Renal cortex interstitium (tissue), 15 donors: ENCODE measurements at places on chromosomes 11 and 22.

DNA sequence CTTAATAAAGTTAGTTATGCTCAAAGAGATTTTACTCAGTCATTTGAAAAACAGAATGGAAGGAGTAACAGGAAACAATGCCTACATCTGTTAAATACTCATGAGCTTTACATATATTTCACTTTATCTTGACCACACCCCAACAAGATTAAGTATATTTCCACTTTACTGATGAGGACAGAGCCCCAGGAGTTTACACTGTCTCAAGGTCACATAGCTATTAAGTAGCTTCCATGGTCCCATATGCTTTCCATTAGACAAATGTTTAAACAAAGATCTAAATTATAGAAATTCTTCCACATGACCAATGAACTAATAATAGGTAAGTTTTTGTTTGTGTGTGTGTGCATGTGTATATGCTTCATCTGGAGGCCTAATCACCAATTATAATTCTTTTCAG, 30.2 kb downstream of the MRTFA start:
- DNase-seq, result no peak

- no peak for DNase-seq
Observed at GRCh38 chr22:37420686-37421467, 6.4 kb downstream of the ELFN2 start.

DNA sequence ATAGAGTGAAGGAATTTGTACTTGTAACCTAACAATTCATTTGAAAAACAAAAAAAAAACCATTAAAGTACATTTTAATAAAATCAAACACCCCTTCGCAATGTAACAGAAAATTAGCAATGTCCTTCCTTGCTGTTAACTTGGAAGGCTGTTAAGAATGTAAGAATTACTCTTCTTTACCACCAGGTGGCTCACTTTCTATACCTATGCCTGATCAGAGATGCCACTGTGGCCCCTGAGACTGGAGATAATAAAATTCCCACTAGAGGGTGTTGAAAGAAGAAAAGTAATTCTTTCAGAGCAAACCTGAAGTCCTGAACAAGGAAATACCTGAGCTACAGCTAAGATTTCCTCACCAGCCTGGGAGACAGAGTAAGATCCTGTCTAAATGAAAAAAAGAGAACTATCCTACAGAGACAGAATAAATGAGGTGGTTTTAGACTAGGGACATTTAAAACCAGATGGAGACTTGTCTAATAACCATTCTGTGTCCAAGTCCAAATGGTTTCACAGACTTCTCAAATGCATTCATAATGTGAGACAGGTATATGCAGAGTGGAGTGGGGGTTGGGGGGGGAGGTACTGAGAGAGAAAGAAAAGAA, 1089.3 kb downstream of the FAM181B start:
- peak; percentile 9 for DNase-seq

- DNase-seq, result no peak
Observed at GRCh38 chr11:46983598-46983997, 47.0 kb downstream of the CSTPP1 start.

DNA sequence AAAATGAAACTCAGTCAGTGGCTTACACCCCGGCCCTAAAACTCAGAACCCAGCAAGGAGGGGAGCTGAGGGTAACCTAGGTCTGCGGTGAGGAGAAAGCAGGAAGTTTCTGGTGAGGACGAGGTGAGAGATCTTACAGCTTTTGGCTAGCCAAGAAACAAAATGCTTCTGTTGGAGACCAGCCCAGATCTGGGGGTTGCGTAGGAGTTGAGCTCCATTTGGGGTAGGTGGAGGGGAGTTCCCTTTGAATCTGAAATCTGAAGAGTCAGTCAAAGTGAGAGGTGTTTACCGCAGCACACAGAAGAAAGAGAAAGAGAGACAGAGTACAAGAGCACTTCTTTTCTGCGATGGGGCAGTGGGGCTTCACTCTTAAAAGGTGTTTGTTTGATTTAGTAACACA, 29.6 kb downstream of the EHF start:
- DNase-seq, result no peak

DNA sequence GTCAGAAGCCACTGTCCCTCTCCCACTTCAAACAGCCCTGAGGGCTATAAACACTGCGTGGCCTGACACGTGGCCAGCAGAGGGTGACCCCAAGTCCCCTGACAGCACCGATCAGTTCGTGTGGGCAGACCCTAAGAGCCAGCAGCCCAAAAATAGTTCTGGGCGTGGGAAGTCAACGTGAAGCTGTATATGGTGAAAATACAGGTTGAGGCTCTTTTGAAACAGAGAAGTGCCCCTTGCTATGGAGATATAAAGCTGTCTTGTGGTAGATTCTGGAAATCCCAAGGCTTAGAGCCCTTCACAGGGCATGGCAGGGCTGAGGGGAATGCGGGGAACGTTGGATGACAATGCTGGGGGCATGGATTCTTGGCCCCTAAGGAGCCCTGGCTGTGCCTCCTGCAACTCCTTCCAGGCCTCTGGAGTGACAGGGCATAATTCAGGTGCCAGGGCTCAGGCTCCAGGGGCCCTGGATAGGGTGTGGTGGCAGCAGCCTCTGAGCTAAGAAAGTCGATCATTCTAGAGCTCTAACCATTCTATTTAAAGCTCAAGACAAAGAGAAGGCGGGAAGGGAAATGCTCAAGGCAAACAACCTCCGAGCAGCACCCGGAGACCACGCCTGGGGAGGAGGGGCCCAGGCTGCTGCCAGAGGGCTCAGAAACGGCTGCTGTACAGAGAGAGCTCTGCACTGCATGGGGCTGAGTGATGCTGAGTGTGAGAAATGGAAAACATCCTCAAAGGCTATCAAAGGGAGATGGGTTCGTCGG, 60.4 kb upstream of the CD5 start:
- peak; percentile 43 for DNase-seq

- no peak for DNase-seq
Observed at GRCh38 chr22:42344361-42344905, 74.0 kb upstream of the TCF20 start.

- no peak for DNase-seq
Observed at GRCh38 chr11:119688356-119688755, 40.6 kb downstream of the NECTIN1 start.

- no peak for DNase-seq
Observed at GRCh38 chr11:121151207-121151688, 50.2 kb downstream of the TECTA start.

DNA sequence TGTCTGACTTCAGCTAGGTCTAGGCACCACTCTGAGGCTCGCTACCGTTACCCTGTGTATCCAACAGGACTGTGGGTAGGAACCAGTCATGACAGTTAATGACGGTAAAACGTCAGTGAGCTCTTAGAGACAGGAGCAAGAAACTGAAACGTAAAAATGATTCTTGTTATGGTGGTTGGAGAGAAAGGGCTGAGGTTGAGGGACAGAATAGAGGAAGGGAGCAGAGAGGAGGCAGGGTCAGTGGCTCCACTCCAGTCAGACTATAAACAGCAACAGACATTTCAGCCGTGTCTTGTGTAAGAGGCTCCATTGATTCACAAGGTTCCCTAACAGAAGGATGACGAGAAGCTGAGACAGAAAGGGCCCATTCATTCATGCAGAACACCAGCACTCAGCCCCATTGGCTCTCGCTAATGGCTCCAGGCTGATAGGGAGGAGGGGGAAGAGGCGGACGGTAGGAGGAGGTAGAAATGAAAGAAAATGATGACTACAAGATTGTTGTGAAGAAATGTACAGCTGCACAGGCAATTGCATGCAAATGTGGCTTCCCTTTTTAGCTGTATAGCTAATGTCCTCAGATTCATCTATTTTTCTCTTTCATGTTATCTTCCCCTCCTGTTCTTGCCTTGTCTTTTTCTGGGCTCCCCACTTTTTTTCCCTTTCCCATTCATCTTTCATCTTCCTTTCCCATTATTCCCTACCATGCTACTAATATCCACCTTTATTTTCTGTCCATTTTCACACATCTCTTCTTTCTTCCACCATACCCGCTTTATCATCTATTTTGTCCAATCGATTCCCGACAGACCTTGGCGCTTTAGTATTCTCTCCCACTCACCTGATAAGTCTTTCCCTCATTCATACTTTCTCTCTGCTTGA, 34.3 kb downstream of the ETS1 start:
- no peak for DNase-seq

GRCh38 chr11:9851366-9851765, 187.5 kb downstream of the SWAP70 start:
- DNase-seq, result no peak

- no peak for DNase-seq
Observed at GRCh38 chr11:110065189-110065588, 28.0 kb upstream of the ZC3H12C start.

DNA sequence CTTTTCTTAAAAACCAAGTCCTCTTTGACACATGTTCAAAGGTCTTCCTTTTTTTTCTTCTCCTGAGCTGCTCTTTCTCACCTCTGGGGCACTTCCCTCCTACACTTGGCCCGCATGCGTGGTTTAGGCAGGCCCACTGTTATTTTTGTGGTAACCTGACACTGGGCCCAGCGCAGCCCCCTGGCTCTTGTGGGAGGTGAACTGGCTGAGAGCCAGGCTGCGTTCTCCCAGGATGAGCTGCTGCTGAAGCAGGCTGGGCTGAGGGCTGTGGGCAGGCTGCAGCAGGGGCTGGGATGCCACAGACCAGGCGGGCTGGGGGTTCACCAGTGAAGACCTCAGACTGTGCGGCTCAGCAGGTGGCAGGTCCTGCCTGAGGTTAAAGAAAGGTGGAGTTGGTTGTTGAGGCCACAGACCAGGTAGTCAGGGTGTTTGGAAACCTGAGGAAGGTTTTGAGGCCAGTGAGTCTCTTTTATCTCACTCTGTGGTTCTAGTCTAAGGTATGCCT, 72.4 kb downstream of the TEAD1 start:
- DNase-seq, result peak; percentile 87

DNA sequence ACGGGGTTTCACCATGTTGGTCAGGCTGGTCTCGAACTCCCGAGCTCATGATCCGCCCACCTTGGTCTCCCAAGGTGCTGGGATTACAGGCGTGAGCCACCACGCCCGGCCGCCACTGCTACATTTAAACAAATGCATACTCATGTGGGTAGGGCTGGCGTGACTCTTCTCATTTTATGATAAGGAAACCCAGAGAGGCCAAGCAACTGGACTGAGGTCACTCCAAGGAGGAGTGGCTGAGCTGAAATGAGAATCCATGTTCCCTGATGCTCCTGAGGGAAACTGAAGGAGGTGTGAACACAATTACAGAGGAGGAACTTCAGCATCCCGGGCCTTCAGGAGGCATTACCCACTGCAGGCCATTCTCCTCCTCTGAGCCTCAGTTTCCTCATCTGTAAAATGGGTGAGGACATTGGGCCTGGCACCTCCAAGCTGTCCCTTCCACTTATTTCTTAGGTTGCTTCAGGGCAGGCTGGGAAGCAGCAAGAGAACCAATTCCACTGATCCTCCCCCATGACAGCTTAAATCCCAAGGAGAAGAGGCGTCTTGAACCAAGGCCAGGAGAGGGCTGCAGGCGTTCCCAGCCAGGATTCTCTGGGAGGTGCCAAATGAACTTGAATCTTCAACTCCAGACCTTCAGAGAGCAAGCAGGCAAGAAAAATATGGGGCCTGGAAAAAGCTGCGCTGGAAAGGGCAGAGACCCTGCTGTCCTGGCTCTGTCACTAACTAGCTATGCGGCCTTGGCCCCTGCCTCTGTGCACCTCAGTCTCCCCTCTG, 2.9 kb downstream of the TST start:
- no peak for DNase-seq

DNA sequence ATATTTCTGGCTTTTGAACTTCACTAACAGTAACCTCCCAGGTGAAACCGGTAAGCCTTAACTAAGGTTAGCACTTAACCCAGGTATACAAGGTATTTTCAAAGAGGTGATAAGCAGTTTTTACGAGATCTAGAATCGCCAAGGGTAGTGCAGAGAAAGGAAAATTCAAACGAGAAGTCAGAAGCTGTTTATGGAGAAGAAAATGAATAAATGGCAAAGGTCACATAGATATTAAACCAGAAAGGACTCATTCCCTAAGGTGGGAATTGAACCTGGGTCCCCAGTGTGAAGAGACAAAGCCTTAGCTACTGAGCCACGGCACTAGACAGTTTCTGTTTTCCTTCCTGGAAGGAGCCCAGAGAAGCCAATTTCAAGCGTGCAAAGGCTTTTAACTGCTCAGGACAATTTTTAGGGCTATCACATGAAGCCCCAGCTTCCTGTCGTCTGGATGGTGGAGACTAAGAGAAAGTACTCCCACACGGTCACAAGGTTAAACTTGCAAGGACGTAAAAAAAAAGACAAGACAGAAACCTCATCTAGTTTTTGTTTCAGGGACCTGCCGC, 5.7 kb upstream of the C1QTNF6 start:
- no peak for DNase-seq

DNA sequence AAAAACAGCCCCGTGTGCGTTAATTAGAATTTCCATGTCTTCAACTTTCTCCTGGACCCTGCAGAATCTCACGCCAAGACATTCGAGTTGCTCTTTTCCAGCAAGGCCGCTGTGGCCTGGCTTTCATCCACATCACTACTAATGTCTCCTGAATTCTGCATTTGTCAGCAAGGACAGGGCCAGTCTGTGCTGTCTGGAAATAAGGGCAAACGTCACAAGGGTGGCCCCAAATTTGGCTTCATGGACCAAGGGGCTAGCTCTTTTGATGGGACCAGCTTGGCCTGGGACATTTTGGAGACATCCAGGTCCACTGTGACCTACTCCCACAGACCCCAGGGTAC, 33.4 kb downstream of the KCNQ1OT1 start:
- DNase-seq, result no peak

- no peak for DNase-seq
Observed at GRCh38 chr11:46491661-46492330, 100.2 kb upstream of the CHRM4 start.

DNA sequence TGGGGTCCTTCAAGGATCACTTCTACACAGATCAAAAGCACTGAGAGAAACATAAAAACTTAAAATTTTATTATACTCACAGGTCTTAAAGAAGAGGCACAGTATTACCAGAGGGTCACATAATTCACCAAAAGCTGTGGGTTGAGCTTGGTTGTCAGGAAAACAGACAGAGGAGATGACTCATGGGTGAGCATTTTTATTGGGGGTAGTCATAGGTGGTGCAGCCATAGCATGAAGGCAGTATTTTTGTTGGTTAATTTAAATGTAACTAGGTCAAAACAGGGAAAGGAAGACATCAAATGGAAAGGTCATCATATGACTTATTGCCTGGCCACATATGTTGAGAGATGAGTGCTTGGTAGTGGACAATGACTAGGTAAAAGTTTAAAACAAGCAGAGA, 24.2 kb downstream of the OR5B17 start:
- no peak for DNase-seq

DNA sequence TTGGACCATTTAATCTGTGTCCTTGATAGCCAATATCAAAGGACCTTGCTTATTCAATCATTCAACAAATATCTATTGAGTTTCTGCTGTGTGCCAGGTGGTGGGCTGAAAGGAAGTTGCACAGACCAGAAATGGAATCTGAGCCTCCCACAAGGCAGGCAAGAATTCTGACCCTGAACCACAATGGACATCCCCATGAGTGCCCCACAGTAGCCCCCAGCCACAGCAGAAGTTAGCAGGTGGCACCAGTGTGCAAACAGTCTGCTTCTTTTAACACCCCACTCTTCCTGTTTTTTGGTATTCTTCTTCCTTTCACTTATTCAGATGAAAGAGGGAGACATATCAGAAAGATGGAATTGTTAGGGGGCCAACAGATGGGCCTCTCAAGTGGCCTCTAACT, 12.2 kb upstream of the SERPING1 start:
- DNase-seq, result no peak

- DNase-seq, result no peak
Observed at GRCh38 chr11:71449596-71449995, 1.4 kb upstream of the DHCR7 start.
